Natural killer cell treated with Interleukin-12 subunit alpha and Interleukin-12 subunit beta and Interleukin-15 and Interleukin-18, amount 100 ng/mL, for 72 hours (primary cell): ENCODE measurements at places on chromosomes 2 and 18. TPM values are rescaled to one million over a fixed set of nuclear protein-coding genes. Genes with fewer than 3 reads are reported as not detected.

DNA sequence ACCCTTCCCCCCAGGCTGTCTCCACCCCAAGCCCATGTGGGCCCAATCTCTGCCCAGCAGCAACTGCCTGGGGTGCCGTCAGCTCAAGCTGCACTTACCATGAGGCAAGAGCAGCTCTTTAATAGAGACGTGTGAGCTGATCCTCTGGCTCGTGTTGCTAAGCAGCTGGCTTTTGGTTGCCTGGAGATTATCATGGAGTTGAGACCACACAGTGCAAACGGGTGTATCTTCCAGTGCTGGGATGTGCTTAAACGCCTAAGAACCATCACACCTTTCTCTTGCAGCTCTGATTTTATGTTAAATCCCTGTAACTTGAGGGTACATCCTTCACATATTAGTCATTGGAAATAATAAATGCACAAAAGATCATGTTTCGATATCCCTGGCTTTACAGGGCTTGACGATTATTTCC is 271.1 kb downstream of the PRKCE start:
- DNase-seq: no peak

DNA sequence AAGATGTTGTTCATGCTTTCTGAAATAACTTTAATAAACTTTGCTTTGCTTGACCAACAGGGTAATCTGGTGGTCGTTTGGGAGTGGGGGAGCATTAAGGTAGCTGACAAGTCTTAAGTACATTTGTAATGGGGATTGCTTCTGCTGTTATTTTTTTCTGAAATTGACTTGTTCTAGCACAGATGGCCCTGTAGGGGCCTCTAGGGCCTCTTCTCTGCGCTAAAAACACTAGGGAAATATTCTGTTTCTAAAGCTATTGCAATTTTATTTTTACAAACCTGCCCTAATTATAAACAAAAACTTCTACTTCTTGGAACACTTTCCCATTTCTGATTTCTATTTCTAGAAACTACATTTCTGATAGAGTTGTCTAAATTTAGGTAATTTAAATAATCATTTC is 191.3 kb upstream of the KCNJ3 start:
- no peak for DNase-seq

DNA sequence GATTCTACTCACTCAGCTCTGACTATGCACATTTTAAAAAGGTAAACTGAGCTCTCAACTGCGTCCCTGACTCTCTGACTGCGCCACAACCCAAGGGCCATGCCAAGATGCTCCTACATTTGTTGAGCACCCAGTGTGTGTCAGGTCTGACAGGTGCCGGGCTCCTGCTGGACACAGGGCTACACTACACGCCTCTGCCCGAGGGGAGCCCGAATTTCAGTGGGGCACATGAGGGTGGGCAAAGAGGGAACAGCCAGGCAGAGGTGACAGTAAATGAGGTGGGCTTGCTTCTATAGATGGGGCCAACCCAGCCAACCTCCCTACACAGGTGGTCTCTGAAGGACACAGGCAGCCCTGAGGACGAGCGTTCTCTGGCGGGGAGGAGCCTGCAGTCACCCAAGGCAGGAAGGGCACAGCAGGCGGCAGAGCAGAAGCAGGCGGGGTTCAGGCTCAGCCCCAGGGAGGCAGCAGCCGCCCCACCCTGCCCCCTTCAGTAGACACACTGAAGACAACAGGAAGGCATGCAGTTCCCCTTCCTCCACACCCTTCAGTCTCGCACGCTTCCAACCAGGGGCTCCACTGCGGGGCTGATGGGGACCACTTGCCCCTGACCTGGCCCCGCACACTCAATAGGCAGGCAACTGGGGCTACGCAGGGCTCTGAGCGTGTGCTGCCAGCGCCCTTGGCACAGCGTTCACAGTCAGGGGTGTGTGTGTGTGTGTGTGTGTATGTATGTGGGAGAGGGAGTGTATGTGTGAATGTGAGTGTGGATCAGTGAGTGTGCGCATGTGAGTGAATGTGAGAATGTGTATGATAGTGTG is 98.4 kb downstream of the UXS1 start:
- DNase-seq: peak; percentile 74

- no peak for DNase-seq
Measured at GRCh38 chr2:51297488-51297887, 265.6 kb upstream of the NRXN1 start.

DNA sequence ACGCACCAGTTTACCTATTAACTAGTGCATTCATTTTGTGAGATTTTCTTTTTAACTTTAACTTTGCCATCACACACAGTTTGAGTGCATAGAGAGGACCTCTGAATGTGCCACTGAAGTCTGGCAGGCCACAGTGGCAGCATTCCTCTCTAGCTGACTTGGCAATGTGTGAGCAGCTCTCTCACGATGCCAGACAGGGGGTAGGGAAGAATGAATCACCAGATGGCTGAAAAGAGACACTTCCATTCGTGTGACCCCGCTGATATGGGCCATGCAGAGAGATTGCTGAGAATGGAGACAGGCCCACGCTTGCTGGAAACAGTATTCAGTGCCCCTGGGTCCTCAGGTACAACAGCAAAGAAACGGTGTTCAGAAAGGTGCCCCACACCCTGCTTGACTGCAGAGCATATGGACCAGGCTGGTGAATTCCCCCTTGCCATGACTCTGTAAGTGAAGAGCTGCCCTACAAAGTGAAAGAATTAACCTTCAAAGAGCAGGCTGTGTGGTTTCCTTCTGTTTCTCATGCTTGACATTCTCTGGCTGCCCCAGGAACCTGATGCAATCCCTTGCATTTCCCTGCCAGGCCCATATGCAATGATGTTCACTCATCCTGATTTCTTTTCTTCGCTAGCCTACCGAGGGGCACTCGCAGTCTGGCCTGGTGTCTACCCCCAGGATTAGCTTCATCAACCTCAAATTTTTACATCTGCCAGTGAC is 236.1 kb downstream of the CDH20 start:
- DNase-seq: no peak

GRCh38 chr2:218859556-218859987 is at the start of gene WNT6:
WNT6 (plus strand) TSS chr2:218859805; CDS start chr2:218860038, 233 bp downstream.
- no peak for DNase-seq

GRCh38 chr2:221120643-221121042 is 451.5 kb downstream of the EPHA4 start:
- no peak for DNase-seq

DNA sequence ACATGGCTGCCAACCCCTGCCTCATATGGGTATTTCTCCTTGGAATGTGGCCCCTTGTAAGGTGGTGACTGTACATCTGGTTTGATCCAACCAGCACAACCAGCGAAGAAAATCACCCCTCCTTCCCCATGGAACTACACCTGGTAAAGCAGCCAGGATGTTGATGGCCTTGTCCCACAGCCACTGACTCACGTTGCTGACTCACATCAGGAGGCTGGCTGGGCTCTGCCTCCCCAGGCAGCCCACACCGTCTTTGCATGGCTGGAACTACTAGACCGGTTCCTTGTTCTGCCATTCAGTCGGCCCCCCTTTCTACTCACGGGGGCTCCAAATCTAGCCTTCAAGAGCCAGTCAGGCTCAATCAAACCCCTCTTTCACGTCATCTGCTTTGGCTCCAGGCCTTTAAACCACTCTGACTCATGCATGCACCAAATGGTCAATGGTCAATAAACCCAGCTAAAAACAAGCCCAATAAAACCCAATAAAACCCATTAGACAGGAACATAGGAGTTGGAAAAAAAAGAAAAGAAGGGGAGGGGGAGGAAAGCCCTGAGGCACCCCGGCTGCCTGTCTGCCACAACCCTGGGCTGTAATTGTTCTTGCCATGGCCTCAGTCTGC is 114.8 kb downstream of the PLB1 start:
- no peak for DNase-seq

- peak; percentile 66 for DNase-seq
Measured at GRCh38 chr2:172462849-172463381, 35.5 kb downstream of the ITGA6 start.

DNA sequence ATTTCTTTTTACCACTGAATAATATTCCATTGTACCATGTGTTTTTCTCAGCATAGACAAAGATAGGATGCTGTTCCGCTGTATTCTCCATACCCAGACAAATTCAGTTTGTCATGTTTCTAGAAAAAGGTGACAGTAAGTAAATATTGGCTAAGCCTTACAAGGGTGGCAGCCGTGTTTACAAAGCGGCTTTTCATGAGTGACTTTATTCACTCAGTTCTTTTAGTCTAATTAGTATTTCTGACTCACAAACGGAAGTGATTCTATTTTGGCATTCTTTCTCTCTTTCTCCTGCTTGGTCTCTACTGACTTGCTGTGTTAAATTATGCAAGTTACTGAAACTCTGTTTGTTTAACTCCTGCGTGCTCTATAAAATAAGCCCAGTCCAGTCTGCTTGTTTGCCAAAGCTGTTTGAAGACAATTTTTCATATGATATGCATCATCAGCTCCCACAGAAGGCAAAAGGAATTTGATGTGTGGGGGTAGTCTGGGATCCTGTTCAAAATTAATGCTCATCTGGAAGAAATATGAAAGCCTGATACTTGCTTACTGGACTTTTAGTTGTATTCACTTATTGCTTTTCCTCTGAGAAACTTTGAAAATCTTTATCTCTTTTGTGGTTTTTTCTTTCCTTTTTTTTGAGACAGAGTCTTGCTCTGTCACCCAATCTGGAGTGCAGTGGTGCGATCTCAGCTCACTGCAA is 2.3 kb upstream of the PLEKHH2 start:
- DNase-seq: no peak

DNA sequence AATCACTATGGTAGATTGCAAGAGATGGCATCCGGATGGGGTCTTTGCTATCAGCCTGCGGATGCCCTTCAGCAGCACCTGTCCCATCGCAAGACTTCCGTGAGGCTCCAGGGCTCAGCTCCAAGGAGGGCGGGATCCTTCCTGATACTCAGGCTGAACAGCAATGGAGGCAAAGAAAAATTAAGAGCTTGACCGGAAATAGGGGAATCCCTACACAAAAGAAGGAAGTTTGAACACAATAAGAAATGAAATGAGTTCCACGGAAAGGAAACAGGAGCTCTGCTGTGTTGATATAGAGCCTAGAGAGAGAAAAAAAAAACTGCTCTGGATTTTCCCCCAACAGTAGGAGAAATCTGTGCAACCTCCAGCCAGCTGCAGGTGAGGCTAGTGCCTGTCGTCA is 91.9 kb downstream of the ARL4C start:
- DNase-seq: no peak

- no peak for DNase-seq
Measured at GRCh38 chr2:224155896-224156295, 116.8 kb upstream of the SERPINE2 start.

- no peak for DNase-seq
Measured at GRCh38 chr2:135140606-135141005, 88.5 kb downstream of the RAB3GAP1 start.

DNA sequence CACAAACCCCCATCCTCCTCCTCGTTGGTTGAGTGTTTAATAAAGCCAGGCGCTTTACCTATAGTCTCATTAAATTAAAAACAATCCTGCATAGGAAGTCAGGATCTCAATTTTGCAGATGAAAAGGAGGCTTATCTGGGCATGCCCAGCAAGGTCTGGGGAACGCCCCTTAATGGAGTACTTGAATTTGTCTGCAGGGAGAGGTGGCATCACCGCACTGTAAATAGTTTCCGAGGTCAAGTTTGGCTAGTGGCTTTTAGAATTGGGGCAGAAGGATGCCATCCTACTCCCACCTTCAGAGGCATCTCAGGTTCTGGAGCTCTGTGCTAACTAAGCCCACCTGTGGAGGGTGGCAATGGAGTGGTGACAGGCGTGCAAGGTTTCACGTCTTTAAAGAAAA is 149.2 kb downstream of the TGIF1 start:
- DNase-seq: no peak

DNA sequence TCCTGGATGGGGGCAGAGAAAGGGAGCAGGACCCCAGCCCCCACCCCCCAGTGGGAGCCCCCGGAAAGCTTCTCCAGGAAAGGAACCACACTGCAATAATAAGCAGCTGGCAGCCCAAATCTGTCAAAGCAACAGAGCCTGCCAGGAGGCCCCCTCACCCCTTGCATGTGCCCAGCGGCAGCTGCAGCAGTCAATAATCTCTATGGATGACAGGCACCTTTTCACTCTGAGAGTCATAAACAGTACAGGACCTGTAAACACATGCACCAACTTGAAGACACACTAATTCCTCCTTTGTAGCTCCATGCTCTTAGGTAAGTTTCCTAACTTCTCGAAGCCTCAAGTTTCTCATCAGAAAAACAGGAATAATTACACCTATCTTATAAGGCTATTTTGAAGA is 26.2 kb upstream of the KDM3A start:
- no peak for DNase-seq

DNA sequence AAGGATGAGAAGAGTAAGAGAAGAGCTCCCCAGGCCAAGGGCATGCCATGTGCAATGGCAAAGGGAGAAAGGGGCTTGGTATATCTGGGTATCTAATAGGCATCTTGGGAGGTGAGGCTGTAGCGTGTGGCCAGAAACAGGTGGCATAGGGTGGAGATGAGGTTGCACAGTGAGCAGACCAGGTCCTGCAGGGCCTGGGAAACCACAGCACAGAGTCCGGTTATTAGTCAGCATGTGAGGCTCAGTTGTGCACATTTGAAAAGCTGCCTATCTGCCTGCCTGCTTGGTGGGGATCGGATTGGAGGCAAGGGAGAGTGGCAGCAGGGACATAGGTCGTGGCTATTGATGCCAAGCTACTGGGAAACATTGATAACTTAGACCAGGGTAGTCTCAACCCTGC is 190.6 kb downstream of the TPGS2 start:
- no peak for DNase-seq

- no peak for DNase-seq
Measured at GRCh38 chr2:102367331-102367971, 11.9 kb downstream of the IL18R1 start.

DNA sequence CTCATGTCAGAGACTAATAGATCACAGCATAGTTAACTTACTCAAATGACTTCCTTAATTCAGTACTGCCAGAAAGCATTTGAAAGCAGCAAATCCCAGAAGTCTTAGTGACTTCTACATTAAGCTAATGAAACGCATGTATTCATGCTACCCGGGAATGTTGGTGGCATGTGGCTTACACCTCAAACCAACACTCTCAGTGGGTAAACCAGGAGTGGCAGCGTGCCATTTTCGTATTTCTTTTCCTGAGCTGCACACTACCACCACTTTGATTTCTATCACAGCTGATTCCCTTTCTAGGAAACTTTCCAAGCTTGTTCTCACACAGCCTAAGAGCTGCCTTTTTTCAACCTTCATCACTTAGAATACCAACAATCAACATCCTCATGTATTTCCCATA is 646.6 kb downstream of the NRXN1 start:
- DNase-seq: no peak

GRCh38 chr2:202031246-202031951 is 2.3 kb upstream of the FZD7 start:
- no peak for DNase-seq

Gene CARF
- total RNA-seq: 3.4 TPM

Gene DNAJC5G
- total RNA-seq: not detected

Gene MREG
- 9.2 TPM for total RNA-seq

Gene GULP1
- not detected for total RNA-seq

Gene C2orf80
- total RNA-seq: not detected

Gene TSPYL6
- total RNA-seq: not detected

Gene RNF149
- total RNA-seq: 85.6 TPM

Gene ASB18
- total RNA-seq: not detected

Gene ARL4C
- 136 TPM for total RNA-seq
